Stimulated activated CD8-positive, alpha-beta memory T cell treated with anti-CD3 and anti-CD28 coated beads, Interleukin-2, amount 100 ng/mL, for 1 hour (primary cell): ENCODE measurements at places on chromosomes 2 and 18.

GRCh38 chr2:96584017-96584416, 47.5 kb downstream of the ARID5A start:
- DNase-seq, result no peak

GRCh38 chr2:64201151-64201550, 56.9 kb upstream of the PELI1 start:
- DNase-seq, result no peak

GRCh38 chr2:147715807-147716206, 129.0 kb upstream of the ACVR2A start:
- no peak for DNase-seq

GRCh38 chr2:120736624-120737339, 1.1 kb downstream of the GLI2 start:
- DNase-seq, result no peak

DNA sequence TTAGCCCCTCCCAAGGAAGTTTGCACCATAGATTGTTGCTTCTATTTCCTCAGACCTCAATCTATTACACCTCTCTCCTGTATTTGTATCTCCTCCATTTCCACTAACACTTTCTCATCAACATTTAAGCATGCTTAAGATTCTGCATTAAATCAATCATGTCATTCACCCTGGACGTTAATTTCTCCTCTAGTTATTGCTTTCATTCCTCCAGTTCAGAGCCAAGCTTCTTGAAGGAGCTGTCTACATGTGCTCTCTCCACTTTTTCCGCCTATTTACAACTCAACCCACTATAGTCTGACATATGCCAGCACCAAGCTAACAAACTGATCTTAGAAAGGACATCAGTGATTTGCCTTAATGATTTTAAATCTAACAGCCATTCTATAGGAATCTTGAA, 99.5 kb downstream of the OLA1 start:
- no peak for DNase-seq

GRCh38 chr2:233981574-233982420, 64.6 kb downstream of the TRPM8 start:
- no peak for DNase-seq

DNA sequence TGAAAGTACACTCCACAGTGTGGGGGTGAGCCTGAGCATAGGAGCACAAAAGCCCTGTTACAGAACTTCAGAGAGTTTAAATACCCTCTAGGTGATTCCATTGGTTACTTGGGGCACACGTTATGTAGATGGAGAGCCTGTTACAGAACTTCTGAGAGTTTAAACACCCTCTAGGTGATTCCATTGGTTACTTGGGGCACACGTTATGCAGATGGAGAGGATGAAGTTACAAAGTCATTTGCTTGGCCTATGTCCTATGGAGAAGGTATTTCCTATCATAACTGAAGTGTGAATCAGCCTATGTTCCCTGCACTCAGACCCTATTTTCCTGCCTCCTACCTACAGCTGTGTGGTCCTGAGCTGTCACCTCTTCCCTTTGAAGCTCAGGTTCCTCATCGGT, 3.8 kb upstream of the CAPN10 start:
- no peak for DNase-seq

GRCh38 chr2:40488927-40489677, 37.2 kb upstream of the SLC8A1 start:
- DNase-seq, result no peak

DNA sequence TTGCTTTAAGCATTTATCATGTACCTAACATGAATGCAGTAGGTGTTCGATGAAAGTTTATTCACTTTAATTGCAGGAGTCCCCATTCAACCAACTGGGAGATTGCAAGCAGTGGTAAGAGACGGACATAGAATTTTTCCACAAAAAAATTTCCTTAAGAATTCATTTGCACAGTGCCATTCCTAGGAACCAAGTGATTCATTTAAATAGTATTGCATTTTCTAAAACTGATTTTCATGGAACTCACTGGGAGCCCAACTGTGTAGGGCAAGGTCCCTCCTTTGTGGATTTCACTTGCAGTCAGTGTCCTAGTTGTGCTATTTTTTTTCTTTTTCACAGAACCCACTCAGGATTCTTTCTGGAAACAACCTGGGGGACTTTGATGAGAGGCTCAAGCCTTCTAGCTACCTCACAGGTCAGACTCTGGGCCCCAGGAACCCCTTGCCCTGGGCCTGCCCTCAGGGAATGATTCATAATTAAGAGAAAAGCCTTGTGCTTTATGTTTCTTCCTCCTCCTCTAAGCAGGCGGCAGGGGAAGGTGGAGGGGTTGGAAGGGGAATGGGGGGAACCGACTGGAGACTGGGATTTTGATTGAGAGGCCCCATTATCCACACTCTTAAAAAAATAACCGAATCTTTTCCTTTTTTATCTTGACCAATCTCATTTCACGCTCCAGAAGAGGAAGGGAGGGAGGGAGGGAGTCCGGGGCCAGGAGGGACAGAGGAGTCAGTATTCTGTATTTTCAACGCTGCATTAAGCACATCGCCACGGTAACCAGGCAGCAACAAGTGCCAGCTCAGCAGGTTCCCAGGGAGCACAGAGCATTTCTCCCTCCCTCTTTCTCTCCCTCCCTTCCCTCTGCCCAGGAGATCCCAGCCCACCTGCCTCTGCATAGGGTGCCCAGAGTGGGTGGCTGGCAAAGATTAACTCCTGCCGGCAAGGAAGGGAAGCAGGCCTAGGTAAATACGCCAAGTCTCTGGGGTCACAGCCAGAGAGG, 51.8 kb downstream of the PSD4 start:
- DNase-seq, result no peak

GRCh38 chr2:159096901-159097300, 128.5 kb downstream of the TANC1 start:
- no peak for DNase-seq

DNA sequence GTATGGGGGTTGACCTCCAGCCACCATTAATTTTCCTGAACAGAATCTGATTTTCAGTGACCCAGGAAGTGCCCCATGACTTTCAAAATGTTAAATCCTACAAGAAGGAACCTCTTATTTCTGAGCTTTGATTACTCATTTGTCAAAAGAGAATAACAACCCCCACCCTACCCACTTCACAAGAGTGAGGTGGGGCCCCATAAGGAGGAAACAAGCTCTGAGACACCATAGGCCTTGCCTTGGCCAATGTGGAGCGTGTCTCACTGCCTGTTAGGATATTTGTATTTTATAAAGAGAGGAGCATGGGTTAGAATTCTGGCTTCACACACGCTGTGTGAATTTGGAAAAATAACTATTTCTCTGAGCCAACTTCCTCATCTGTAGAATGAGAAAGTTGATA, 158.9 kb downstream of the TTC32 start:
- no peak for DNase-seq

GRCh38 chr2:231643495-231643888, 50.8 kb downstream of the TEX44 start:
- no peak for DNase-seq

DNA sequence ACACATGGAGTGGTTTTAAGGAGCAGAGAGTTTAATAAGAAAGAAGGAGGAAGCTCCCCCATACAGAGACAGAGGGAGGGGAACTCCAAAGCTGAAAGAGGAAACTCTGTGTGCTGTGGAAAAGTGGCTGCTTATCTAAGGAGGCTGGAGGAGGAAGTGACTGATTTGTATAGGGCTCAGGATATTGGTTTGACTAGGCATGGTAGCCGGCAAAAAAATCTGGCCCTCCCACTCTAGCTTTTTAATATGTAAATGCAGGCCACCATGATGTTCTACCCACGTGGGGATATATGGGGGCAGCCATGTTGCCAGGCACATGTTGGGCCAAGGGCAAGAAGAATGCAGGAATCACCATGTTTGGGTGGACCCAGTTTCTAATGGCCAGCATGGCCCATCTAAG, 64.3 kb downstream of the HNMT start:
- no peak for DNase-seq

- DNase-seq, result no peak
Measured at GRCh38 chr2:174334781-174335251, at the start of gene SP9. Gene SP9, plus strand, starts transcription at chr2:174334954. Its CDS starts 139 bp downstream, at chr2:174335093.

GRCh38 chr2:47288864-47289263, 114.1 kb upstream of the MSH2 start:
- no peak for DNase-seq

DNA sequence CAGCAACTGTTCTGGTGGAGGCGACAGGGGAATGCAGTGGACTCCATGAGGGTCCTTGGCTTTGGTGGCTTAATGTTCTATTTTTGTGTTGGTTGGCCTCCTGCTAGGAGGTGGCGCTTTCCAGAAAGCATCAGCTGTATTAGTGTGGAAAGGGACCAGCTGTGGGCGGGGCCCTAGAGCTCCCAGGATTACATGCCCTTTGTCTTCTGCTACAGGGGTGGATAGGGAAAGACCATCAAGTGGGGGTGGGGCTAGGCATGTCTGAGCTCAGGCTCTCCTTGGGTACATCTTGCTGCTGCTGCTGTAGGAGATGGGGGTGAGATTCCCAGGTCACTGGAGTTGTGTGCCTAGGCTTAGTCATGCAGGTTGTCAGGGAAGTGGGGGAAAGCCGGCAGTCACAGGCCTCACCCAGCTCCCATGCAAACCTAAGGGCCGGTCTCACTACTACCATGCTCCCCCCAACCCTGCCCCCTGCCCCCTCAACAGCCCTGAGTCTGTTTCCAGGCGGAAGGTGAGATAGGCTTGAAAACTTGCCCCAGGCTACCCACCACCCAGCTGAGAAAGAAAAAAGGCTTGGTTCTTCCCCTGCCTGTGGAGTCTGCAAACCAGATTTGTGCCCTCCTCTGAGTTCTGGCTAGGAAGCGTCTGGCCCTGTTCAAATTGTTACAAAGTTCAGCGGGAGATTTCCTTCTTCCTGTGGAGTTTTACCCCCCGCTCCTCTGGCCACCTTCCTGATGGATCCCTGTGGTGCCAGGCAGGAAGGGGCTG, 141.3 kb upstream of the LYPD1 start:
- DNase-seq, result no peak

- no peak for DNase-seq
Measured at GRCh38 chr2:64952511-64953482, 36.4 kb upstream of the SLC1A4 start.

- no peak for DNase-seq
Measured at GRCh38 chr2:108616318-108616717, 82.0 kb downstream of the LIMS1 start.

GRCh38 chr2:113171334-113172075, 2.3 kb upstream of the PSD4 start:
- no peak for DNase-seq

DNA sequence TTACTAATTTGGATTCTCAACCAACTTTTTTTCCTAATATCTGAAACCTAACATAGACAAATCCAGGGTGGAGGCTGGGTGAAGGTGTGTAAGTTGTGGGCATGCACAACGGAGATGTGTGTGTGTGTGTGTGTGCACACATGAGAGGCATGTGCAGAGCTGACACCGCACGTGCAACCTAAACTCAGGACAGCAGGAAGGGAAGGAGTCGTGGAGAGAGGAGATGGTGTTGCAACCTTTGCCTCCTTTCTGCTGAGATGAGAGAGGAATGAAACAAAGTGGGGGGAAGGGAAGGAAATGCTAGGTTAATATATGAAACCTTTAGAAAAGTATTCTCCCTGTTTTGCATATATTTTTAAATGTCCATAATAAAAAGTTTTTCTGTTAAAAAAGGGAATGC, 64.7 kb downstream of the KCTD1 start:
- DNase-seq, result no peak

- no peak for DNase-seq
Measured at GRCh38 chr2:226514895-226515294, 284.7 kb downstream of the IRS1 start.

DNA sequence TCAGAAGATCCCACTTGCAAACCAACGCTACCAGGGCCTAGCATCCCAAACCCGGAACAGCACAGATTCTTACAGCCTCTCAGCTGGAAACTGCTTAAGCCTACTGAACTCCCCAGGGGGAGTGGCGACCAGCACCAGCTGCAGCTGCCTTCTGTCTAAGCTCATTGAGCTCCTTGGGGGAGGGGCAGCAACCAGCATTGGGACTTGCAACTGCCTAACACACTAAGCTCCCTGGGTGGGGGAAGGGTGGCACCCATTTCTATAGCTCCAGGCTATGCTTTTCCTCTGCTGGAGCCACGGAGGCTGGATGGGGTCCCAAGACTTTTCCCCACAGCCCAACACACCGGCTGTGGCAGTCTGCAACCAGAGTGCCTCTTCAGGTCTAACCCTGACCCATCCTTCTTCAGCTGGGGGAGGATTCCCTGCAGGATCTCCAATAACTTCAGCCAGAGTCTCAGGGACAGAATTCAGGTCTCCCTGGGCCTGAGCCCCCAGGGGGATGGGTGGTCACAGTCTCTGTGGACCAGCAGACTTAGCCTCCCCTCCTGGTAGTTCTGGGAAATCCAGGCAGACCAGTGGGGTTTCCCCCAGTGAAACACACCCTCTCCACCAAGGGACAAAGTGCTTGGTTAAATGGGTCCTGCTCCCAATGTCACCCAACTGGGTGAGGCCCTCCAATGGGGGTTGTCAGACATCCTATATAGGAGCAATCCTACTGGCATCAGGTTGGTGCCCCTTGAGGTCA, 45.9 kb upstream of the ITGA4 start:
- no peak for DNase-seq

GRCh38 chr2:42706836-42707235, 57.1 kb downstream of the OXER1 start:
- DNase-seq, result no peak

- DNase-seq, result no peak
Measured at GRCh38 chr2:239222706-239223309, 178.0 kb downstream of the HDAC4 start.

- DNase-seq, result no peak
Measured at GRCh38 chr18:58012356-58012755, 31.7 kb upstream of the NEDD4L start.

GRCh38 chr18:36665952-36666351, 162.8 kb downstream of the TPGS2 start:
- no peak for DNase-seq

DNA sequence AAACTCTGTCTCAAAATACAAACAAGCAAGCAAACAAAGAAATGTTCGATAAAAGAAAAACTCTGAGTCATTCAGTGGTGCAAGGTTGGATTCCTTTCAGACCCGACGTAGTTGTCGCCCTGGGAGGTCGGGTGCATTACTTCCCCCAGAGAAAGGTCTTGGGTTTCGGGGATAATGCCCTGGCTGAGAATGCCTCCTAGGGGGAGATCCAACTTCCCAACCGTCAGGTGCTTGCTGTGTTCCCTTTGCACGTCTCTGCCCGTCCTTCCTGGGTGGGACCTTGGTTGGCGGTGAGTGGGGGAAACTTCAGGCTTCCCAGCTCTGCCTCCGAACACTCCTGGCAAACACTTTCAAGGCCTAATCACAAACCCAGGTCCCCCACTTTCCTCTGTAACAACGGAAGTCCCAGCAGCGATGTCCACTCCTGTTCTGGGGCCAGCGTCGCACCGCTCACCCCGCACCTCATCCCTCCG, 609 bp downstream of the TPGS2 start:
- DNase-seq, result no peak

DNA sequence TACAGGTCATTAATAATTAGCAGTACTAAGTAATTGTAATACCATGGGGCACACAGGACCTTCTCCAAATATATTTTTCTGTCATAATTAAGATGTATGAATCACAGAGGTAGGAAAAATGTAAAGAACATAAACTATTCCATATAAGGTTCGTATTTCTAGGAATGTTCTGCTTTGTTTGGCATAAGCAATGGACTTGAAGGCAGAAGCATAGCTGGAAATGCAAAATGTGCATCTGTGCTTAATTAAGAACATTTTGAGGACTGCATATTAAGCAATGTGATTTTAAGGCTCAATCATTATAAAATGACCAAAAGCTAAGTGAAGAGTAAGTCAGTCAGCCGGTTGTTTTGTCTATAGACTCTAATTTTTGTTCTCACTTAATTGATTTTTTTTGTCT, 123.2 kb downstream of the RBM43 start:
- DNase-seq, result no peak

GRCh38 chr2:46000660-46001059, 296.5 kb upstream of the EPAS1 start:
- DNase-seq, result no peak
